Mucosa of gallbladder (tissue), 1 donor: ENCODE measurements at places on chromosomes 12 and 14. TPM values are rescaled to one million over a fixed set of nuclear protein-coding genes. Genes with fewer than 3 reads are reported as not detected.

The PAPLN gene
- total RNA-seq, result 17.3 TPM

The CCDC175 gene
- total RNA-seq, result 0.58 TPM

The DNAL1 gene
- 14.3 TPM for total RNA-seq

The NOVA1 gene
- 18.7 TPM for total RNA-seq

- DNase-seq, result peak; percentile 76
Measured at GRCh38 chr12:70052931-70053497, 190.2 kb upstream of the CNOT2 start.
